ENCODE measurements at places on chromosomes 4 and X.

- no peak for DNase-seq
Measured at GRCh38 chr4:94175553-94176261, 32.0 kb upstream of the SMARCAD1 start.

GRCh38 chr4:6938237-6938636 lies 28.6 kb downstream of the TBC1D14 start:
- DNase-seq, result no peak

DNA sequence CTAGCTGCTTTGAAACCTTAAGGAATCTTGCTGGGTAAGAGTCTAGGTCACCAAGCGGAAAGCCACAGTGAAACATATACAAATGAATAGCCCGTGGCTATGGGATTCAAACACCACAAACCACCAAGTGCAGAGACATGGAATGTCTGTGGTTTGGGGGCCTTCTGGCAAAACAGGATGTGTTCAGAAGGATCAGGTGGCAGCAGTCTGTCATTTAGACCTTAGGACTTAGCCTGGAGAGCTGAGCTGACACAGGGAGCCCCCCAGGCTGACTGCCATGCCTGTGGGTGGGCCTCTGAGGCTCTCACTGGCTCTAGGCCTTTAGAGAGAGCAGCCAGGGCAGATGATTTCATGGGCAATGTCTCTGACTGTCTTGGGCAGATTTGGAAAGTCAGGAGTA lies 225.6 kb downstream of the FBXW7 start:
- no peak for DNase-seq

DNA sequence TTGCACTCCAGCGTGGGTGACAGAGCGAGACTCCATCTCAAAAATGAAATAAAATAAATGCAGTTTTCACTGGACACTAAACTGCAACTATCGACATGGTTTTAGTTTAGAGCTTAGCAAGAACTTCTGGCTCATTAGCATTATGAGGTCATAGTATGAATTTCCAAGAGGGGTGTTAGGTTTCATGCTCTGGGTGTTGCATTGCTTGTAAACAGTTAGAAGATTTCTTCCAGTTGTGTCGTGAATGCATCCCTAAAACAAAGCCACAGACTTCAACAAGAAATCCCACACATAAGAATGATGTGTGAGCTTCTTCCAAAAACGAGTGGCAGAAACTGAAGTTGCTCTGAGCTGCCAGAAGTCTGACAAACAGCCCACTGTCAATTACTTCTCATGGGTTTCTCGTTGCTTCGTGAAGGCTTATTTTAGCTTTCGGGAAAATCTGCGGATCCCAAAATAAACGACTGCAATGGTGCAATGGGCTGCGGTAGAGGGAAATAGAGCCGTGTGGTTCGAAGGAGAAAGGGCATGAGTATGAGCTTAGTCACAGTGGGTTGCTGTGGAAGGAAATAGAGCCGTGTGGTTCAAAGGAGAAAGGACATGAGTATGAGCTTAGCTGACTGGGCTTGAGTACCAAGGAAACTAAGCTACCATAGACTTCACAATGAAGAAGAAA lies 354.9 kb downstream of the DHRSX start:
- DNase-seq, result no peak

GRCh38 chrX:25130619-25131018 lies 114.9 kb upstream of the ARX start:
- no peak for DNase-seq

GRCh38 chr4:37388681-37389365 lies 144.3 kb downstream of the NWD2 start:
- DNase-seq, result no peak

DNA sequence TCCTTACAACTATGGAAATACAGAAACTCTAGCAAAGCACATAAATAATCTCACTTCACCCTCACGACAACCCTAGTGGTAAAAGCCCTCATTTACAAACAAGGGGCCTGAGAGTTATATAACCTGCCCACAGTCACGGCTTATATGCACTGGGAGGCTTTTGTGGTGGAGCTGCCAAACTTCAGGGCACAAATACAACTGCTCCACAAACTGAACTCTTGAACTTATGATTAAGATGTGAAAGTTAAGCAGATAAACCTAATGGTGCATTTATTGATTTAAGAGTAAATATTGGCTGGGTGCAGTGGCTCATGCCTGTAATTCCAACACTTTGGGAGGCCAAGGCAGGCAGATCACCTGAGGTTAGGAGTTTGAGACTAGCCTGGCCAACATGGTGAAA lies 19.0 kb downstream of the SLC2A9 start:
- no peak for DNase-seq

DNA sequence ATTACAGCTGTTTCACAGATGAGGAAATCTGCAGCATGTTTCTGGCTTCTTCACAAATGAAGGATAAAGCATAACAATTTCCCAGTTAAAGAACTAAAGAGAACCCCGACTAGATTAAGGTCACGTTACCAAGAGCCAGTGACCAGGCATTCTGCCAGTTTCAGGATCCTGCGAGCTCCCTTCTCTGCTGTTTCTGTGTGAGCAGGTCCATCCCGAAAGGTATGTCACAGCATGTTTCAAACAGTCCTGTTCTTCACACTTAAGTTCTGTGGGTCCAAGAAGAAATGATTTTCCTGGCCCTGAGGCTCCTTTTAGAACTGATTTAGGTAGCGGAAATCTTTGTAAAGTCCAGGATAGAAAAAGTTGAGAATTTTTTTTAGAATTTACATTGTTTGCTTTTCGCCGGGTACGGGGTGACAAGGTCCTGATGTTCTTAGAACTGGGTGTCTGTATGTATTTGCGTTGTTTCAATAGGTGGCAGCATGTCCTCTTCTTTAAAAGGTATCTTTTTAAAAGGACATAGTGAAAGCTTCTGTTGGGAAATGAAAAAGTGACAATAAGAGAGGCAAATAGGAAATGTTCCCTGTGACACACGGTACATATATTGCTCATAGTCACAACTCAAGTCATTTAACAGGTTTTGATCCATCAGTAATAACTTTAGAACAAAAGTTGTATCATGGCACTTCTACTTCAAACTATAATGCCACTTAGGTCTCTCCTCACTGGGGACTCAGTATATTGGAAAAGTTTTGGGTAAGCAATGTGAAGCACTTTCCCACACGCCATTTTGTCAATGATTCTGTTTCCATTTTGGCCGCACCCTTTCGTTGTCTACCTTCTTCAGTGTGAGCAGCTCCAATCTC lies 18.4 kb downstream of the IL21 start:
- peak; percentile 80 for DNase-seq

DNA sequence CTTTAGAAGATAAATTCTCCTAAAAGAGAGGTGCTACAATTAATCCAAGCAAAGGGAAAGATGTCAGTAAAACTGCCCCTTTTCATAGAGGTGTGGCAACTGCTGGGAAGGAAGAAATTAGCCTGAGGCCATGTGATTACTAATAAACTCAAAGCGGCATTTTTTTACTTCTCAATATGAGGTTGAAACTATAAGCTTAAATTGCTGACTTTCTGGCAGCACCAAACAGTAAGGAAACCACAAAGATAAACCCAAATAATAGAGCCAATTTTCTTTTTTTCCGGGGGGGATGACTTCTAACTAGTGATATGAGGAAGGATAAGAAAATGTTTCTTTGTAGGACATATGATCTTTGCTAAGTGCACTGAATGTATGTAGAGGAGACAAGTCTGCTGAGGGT lies 30.9 kb downstream of the AR start:
- DNase-seq, result no peak

DNA sequence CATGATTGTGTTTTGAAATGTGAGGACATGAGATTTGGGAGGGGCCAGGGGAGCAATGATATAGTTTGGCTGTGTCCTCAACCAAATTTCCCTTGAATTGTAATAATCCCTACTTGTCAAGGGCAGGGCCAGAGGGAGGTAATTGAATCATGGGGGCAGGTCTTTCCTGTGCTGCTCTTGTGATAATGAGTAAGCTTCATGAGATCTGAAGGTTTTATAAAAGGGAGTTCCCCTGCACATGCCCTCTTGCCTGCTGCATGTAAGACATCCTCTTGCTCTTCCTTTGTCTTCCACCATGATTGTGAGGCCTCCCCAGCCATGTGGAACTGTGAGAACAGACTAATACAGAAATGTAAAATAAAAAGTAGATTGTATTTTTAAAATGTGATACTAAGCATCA lies 1294.9 kb downstream of the ADGRL3 start:
- no peak for DNase-seq

DNA sequence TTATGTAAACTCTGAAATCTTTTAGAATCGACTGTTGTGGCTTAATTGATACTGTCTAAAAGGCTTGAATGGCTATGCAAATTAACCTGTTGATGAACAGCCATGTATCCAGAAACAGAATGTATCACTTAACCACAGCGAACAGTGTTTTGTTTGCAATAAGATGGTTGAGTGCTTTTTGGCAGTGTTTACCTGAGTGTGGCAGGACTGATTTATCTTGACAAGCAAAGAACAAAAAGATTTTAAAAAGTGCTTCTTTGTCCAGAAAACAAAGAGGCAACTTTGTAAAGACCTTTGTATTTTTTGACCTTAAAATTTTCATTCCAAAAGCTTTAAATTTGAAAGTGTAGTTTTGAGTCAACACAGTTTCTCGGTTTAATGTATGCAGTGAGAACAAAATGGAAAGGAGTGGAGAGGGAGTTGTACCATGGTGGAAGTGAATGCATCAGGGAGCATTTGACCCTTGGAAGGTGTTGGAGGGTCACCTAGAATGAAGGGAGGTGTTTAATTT lies 18.0 kb downstream of the ARHGAP10 start:
- DNase-seq, result no peak

DNA sequence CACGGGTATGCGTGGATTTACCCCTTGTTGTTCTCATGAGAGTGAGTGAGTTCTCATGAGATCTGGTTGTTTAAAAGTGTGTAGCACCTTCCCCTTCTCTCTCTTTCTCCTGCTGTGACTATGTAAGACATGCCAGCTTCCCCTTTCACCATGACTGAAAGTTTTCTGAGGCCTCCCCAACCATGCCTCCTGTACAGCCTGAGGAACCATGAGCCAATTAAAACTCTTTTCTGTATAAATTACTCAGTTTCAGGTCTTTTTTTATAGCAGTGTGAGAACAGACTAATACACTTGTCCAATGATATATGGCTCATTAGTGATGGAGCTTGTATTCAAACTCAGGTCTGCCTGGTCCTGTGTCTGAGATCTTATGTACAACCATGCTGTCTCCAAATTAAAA lies 28.5 kb upstream of the RTL3 start:
- DNase-seq, result no peak

DNA sequence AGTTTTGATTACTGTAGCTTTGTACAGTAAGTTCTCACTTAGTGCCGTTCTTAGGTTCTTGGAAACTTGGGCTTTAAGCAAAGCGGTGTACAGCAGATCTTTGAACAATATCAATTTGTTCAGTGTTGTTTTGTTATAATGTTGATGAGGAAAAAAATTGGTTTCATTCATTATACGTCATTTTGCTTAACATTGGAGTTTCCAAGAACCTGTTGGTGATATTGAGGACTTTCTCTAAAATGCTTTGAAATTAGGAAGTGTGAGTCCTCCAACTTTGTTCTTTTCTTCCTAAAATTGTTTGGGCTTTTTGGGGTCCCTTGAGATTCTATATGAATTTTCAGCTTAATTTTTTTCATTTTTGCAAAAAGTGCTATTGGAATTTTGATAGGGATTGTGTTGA lies 49.1 kb downstream of the STAG2 start:
- DNase-seq, result no peak

- DNase-seq, result no peak
Measured at GRCh38 chr4:21554500-21554899, 394.1 kb downstream of the KCNIP4 start.
